Activated CD4-positive, alpha-beta T cell treated with anti-CD3 and anti-CD28 coated beads, Interleukin-2, amount 50 U/mL, for 1 hour (primary cell): ENCODE measurements at places on chromosomes 16 and 17.
A peak's percentile ranks its signal among the peaks of the same experiment; 100 is the strongest.

GRCh38 chr17:78289802-78290363 lies 58.5 kb downstream of the TMEM235 start:
- peak; percentile 70 for DNase-seq

DNA sequence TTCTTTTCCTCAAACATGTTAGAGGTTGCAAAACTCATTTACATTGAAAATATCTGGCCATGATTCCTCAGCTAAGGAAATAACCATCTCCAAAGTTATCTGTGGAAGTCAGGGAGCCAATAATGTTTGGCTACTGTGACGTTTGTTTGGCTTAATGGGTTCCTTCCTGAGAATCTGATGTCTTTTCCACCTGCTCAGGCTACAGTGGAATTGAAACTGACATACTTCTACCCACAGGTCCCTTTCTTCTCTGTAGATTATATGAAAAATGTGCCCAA lies 221.1 kb upstream of the XYLT1 start:
- DNase-seq = no peak

DNA sequence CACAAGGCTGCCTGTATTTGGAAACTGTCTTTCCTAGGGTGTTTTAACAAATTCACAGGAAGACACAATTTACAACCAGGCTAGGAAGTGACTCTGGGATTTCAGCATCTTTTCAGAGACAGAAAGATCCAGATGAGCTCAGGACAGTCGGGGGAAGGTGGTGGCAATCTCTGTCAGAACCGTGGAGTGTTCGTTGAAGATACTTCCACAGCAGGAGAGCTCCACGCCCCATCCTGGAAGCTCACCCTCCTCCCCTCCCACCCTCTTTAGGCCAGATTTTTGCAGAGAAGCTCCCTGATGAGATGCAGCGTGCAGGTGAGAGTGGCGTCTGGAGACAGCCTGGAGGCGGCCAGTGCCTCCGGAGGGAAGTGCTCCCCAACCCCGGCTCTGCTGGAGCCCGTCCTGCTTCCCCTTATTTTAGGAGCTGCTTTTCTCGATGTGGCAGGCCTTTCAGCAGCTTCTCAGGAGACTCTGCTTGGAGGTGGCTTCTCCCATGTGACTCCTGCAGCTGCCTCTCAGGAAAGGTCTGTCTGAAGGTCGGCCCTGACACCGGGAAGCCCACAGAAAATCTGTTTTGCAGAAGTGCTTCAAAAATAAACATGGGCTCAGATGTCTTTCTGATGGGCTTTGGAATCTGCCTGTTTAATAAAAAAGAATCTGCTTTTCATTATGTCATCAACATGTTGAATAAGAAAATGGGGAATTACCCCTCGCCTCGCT lies 186.4 kb upstream of the CHMP6 start:
- DNase-seq = no peak

DNA sequence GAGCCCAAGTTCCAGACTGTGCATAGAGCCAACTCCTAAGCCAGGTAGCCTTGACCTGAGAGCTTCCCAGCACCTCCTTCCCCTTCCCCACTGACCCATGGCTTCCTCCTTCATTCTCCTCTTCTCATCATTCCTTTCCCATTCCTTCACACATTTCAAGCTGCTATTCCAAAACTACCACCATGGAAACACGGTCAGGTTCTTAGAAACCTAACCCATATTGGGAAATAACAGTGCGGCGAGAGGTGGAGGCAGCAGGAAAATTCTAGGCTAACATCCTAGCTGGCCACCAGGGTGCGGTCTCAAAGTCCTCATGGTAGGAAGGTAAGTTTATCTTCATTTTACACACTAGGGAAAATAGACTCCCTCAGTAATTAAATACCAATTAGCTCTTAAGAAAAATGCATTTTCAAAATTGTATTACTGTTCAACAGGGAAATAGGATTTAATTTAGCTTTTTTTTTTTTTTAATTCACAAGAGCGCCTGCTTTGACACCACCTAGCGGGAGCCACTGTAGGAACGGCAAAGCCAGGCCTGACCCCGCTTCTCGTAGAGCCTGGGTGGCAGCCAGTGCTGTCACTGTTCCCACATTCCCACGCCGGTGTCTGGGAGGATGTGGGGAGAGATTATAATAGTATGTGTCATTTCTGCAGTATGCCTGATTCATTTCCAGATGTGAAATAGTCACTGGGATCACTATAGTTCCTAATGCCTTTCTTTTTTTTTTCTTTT lies 14.0 kb upstream of the SPHK1 start:
- DNase-seq = no peak

GRCh38 chr17:63378411-63379375 lies 67.4 kb downstream of the CYB561 start:
- no peak for DNase-seq

DNA sequence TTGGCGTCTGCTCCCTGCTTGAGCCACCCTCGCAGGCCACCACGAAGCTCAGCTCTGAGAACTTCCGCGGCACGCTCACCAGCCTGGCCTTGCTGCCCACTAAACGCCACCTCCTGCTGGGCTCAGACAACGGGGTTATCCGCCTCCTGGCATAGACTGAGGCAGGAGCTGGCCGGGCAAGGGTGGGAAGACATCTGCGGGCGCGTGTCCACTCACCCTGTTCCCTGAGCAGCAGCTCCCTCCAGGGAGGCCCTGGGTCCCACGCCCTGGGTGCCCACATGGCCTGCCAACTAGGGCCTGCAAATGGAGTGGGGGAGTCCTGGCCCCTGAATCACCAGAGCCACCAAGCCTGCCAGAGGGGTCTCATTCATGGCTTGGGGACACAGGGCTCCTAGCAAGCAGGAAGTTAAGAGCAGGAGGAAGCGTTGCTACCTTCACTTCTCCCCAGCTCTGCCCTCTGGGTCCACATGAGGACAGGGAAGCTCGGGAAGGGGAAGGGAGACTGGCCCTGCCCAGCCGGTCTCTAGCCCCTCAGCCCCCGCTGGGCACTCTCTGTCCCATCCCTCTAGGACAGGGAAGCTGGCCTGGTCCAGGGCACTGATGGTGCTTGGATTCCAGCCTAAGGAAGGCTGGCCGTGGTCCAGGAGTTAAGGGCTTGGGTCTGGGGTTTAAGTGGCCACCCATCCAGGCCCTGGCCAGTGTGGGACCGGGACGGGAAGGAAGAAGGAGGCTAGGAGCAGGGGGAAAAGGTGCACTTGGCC lies 5.0 kb upstream of the SERPINF2 start:
- no peak for DNase-seq

DNA sequence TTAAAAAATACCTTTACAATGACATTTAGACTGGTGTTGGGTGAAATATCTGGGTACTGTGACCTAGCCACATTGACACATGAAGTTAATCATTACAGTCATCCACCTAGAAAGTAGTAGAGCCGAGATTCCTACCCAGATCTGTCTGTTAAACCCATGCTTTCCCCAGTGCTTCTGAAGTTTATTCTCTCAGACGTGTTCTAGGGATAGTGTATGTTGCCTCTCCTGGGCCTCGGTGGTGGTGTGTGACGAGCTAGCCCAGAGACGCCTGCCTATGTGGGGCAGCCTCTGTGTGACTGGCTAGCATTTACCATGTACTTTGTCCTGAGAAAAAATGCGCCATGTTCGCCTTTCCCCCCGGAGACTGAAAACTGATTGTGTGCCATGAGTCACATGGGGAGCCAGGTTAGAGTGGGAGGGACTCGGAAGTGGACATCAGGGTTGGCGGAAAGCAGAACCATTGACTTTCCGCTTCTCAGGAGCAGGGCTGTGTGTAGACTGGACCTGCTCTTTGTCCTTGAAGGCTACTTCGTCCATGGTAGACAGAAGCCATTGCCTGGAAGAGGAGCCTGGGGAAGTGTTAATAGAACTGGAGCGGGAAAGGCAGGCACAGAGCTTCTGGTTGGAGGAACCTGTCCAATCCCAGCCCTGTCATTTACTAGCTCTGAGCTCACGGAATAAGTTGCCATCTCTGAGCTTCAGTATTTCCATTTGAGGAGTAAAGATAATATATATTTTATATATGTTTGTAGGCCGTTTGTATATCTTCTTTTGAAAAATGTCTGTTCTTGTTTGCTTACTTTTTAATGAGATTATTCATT lies 235.5 kb downstream of the SNX29 start:
- no peak for DNase-seq

- DNase-seq = no peak
These were observed 6.0 kb upstream of the EZH1 start for GRCh38 chr17:42750739-42751344.

- DNase-seq = no peak
These were observed 5.3 kb downstream of the OSGIN1 start for GRCh38 chr16:83958137-83958845.

GRCh38 chr16:3478242-3478925 lies 16.9 kb downstream of the C16orf90 start:
- no peak for DNase-seq
